ENCODE measurements at places on chromosomes 4 and X.

DNA sequence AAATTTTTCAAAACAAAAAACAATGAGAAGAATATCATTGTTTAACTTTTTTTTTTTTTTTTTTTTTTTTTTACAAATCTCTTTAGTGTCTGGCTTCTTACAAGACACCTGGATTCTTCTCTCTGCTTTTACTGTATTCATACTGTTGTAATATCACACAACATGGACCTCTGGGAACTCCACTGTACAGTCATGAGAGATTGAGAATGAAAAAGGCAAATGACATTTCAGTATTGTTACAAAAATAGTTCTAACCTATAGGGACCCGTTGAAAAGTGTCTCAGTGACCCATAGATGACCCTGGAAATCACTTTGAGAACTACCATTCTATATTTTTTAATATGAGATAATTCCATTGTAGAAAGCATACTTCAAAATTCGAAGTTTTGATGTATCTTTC, 124.4 kb downstream of the SLIT2 start:
- no peaks in the 10 kb centered on the region for H3K27me3 ChIP-seq
- no peaks in the 10 kb centered on the region for H3K4me1 ChIP-seq
- H3K4me3 ChIP-seq, result no peak overlapping the region
- no peak for DNase-seq

- peak overlapping the region; percentile 51 for H3K27ac ChIP-seq
- H3K4me1 ChIP-seq, result peaks cover 66% of the 10 kb centered on the region
- peaks cover 25% of the 10 kb centered on the region for H3K36me3 ChIP-seq
- no peak overlapping the region for H3K4me3 ChIP-seq
- no peaks in the 10 kb centered on the region for H3K27me3 ChIP-seq
Measured at GRCh38 chr4:48109413-48110263, 24.4 kb downstream of the TXK start.

DNA sequence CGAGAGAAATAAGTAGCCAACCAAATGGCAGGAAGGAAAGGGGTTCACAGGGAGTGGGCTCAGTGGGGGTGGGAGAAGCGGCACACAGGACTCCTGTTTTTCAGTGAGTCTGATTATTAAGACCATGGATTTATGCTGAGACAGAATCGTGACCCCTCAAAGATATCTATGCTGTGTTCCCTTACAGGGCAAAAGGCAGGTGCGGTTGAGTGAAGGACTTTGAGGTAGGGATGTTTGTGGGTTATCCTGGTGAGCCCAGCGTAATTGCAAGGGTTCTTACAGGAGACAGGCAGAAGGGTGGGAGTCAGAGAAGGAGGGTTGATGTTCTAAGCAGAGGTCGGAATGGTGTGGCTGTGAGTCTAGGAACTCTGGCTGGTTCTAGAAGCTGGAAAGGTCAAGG, 73.0 kb downstream of the EVC start:
- no peaks in the 10 kb centered on the region for H3K27me3 ChIP-seq
- no peaks in the 10 kb centered on the region for H3K4me1 ChIP-seq
- H3K36me3 ChIP-seq, result no peaks in the 10 kb centered on the region
- DNase-seq, result no peak

GRCh38 chrX:1941321-1941720, 326.5 kb downstream of the ASMT start:
- no peaks in the 10 kb centered on the region for H3K27me3 ChIP-seq
- H3K36me3 ChIP-seq, result no peaks in the 10 kb centered on the region
- no peaks in the 10 kb centered on the region for H3K4me1 ChIP-seq
- H3K27ac ChIP-seq, result no peak overlapping the region

DNA sequence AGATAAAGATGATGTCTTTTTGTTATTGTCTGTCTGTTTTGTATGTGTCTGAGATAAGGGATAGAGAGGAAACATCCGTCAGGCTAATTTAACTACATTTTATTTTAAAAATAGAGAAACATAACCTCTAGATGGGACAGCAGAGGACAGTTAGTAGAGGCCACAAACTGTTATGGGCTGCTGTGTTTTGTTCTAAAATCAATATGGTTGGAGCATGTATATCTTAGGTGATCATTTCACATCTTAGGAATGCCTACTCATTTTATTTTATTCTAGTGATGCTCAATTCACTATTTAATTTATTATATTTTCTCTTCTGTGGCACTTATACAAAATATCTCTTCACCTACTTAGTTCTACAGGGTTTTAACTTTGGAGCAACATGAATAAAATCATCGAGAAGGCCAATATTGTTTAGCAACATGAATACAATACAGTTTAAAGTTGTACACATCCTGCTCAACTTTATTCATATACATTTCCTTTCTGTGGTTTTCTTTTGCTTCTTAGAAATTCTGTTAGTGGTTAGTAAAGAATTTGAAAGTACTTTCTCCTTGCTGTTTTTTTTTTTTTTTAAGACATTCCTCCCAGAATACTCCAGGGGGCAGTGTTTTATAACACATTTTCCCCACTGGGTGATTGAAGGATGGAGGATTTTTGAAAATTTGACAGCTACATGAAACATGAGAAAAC, 392.9 kb downstream of the UNC5C start:
- H3K4me3 ChIP-seq, result no peak overlapping the region
- H3K27me3 ChIP-seq, result no peaks in the 10 kb centered on the region
- H3K4me1 ChIP-seq, result peaks cover 15% of the 10 kb centered on the region

GRCh38 chr4:34202154-34202553, 2042.2 kb downstream of the ARAP2 start:
- H3K36me3 ChIP-seq, result no peaks in the 10 kb centered on the region
- H3K27me3 ChIP-seq, result no peaks in the 10 kb centered on the region
- H3K4me1 ChIP-seq, result no peaks in the 10 kb centered on the region
- no peak for DNase-seq
- H3K4me3 ChIP-seq, result no peak overlapping the region

DNA sequence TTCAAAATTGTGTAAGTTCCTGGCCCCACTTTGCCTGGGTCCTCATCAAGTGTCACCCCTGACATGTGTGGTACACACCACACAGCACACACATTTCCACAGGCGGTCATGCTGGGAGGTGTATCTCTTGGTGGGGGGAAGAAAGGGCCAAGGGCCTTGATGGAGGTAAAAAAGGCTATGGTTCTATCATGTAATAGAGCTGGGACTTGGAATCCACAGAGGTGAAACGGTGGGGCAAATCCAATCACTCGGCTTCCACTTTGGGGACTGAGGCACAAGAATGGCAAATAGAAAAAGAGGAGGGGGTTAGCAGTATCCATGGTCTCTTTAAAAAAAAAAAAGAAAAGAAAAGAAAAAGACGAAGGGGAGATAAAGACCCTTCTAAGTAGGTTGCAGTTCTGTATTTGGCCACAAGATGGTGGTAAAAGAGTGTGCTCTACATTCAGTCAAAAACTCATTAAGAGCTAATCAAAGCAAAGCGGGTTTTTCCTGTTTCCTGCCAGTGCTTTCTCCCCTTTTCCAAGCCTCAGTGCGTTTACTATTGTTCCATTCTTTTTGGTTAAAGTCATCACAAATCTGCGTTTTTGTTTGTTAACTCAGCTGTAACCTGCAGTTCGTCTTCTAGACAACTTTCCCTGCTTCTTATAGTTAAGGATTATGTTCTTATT, 37.0 kb upstream of the ATP6AP2 start:
- H3K4me3 ChIP-seq, result no peak overlapping the region
- H3K4me1 ChIP-seq, result peaks cover 21% of the 10 kb centered on the region
- peaks cover 51% of the 10 kb centered on the region for H3K27me3 ChIP-seq
- H3K27ac ChIP-seq, result no peak overlapping the region

DNA sequence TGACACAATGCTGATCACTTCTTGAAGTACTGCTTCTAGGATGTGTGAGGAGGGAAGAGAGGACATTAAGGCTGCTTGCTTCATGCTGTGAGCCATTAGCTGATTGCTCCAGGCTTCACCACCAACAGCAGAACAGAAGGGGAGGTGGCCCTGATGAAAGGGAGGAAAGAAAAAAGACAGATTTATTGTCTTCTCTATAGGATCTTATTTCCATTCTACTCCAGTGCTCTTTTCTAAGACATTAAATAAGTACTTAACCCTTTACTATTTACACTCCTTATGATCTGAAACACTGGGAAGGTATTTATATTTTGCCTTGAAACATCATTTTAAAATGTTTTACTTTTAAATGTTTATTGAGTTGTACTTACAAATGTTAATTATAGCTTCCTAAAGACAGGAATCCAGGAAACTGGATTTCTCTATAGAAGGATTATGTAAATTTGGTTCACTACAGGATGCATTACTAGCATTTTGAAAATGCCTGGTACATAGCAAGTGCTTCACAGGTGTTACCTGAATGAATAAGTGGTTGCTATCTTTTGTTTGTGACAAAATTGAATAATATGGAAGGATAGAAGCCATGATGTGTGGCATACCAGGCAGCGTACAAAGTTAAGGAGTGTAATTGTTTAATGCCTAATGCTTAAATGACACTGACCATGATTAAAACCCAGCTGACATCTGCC, 680.9 kb upstream of the ATOH1 start:
- no peak overlapping the region for H3K27ac ChIP-seq
- H3K4me1 ChIP-seq, result no peaks in the 10 kb centered on the region
- no peaks in the 10 kb centered on the region for H3K27me3 ChIP-seq
- no peak for DNase-seq
- no peak overlapping the region for H3K4me3 ChIP-seq
- no peaks in the 10 kb centered on the region for H3K36me3 ChIP-seq

DNA sequence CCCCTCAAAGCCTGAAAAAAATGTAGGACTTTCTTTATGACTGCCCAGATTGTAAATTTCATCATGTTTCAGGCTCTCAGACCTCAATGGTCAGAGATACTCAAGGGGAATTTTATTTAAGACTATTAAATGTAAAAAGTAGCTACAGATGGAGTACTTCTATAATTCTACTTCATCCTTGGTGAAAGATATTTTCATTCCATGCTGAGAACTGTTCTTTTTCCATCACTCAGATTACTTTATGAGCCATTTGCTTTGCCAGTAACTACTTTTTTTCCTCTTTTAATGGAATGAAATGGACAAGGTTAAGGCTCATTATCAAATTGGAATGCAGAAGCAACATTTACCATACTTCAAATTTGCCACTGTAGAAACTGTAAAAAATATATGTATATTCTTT, 38.0 kb upstream of the PLS3 start:
- no peak overlapping the region for H3K4me3 ChIP-seq
- peaks cover 23% of the 10 kb centered on the region for H3K27me3 ChIP-seq
- no peak overlapping the region for H3K27ac ChIP-seq
- no peak for DNase-seq

- peaks cover 22% of the 10 kb centered on the region for H3K4me1 ChIP-seq
- H3K27me3 ChIP-seq, result no peaks in the 10 kb centered on the region
- H3K36me3 ChIP-seq, result no peaks in the 10 kb centered on the region
- H3K27ac ChIP-seq, result no peak overlapping the region
- H3K4me3 ChIP-seq, result no peak overlapping the region
- DNase-seq, result no peak
Measured at GRCh38 chr4:81786063-81786763, 314.5 kb upstream of the RASGEF1B start.

DNA sequence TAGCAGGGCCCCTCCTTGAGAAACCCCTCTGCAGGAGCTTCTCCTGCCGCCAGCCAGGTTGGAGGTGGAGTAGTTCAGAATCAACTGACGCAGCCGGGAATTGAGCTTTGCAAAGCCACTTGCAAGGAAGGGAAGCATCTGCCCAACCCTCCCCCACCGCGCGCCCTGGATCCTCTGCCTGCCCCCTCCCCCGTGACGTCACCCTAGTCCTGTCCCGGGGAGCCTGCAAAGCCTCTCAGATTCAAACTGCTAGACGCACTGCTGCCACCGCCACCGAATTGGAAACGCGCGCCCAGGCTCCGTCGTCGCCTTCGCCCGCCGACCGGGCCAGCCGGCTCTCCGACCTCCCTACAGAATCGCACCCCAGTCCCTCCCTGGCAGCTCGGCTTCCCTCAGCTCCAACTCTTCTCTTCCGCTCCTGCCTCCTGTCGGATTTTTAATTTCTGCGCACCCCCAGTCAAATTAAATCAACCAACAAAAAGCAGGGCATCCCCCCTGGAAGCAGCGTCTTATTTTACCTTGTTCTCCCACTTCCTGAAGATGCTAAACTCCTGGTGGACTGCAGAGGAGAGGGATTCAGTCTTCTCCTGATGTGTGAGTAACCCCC, 3.8 kb downstream of the SLITRK2 start:
- peaks cover 67% of the 10 kb centered on the region for H3K27me3 ChIP-seq
- no peaks in the 10 kb centered on the region for H3K36me3 ChIP-seq
- H3K27ac ChIP-seq, result no peak overlapping the region
- no peak overlapping the region for H3K4me3 ChIP-seq

- H3K36me3 ChIP-seq, result peaks cover 5% of the 10 kb centered on the region
- no peaks in the 10 kb centered on the region for H3K27me3 ChIP-seq
- peaks cover 77% of the 10 kb centered on the region for H3K4me1 ChIP-seq
- H3K27ac ChIP-seq, result peak overlapping the region; percentile 68
- DNase-seq, result no peak
Measured at GRCh38 chrX:19760345-19760744, 127.1 kb downstream of the SH3KBP1 start.

DNA sequence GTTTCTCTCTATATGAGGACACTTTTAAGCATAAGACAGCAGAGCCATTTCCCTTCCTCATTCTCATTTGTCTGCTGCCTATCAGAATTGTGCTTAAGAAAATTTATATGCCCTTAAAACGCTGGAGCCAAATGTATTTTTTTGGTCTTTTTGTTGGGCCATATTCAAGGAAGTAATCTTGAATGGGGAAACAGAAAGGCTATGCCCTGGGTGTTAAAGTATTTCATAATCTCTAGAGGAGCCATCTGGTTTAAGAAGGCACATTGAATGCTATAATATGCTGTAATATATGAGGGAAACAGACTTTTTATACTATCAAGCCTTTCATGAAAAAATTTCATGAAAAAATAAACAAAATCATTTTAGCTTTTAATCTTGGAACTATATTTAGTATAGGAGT, 4.3 kb downstream of the DMD start:
- H3K4me1 ChIP-seq, result no peaks in the 10 kb centered on the region
- no peak overlapping the region for H3K4me3 ChIP-seq
- H3K27ac ChIP-seq, result no peak overlapping the region
- H3K36me3 ChIP-seq, result no peaks in the 10 kb centered on the region
- H3K27me3 ChIP-seq, result peaks cover 8% of the 10 kb centered on the region

GRCh38 chr4:102824398-102824797, 3.0 kb downstream of the UBE2D3 start:
- no peak overlapping the region for H3K27ac ChIP-seq
- no peak overlapping the region for H3K4me3 ChIP-seq

Measured in activated T-cell treated with anti-CD3 and anti-CD28 coated beads, Interleukin-2, amount 50 U/mL, for 24 hours (primary cell).